ENCODE measurements at places on chromosomes 1 and 21.

DNA sequence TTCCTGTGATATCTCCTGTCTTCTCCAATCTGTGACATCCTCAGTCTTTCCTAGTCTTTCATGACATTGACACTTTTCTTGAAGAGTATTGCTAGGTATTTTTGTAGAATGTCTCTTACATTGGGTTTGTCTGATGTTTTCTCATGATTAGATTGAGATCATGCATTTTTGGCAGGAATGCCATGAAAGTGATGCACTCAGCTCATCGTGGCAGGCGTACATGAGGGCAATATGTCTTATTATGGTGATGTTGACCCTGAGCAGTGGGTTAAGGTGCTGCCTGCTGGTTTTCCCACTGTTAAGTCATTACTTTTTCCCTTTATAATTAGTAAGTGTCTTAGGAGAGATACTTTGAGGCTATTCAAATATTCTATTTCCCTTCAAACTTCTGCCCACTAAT is 80.2 kb upstream of the SSX2IP start:
- DNase-seq, result no peak

GRCh38 chr21:21730512-21730911 is 732.3 kb downstream of the NCAM2 start:
- DNase-seq, result peak; percentile 75

DNA sequence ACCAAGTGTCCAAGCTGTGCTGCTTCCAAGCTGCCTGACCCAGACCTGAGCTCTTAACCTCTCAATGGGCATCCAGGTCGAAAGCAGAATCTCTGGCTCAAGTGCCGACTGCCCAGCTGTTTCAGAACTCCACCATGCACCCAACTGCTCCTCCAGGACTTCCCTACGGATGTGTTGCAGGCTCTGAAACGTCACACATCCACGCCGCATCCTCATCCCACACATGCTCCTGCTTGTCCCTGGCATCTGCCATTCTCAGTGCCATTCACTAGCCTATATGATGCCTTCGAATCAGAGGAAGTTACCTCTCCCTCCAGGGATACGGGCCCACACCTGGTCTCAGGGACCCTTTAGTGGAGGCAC is 11.2 kb downstream of the PDZK1IP1 start:
- DNase-seq, result no peak

DNA sequence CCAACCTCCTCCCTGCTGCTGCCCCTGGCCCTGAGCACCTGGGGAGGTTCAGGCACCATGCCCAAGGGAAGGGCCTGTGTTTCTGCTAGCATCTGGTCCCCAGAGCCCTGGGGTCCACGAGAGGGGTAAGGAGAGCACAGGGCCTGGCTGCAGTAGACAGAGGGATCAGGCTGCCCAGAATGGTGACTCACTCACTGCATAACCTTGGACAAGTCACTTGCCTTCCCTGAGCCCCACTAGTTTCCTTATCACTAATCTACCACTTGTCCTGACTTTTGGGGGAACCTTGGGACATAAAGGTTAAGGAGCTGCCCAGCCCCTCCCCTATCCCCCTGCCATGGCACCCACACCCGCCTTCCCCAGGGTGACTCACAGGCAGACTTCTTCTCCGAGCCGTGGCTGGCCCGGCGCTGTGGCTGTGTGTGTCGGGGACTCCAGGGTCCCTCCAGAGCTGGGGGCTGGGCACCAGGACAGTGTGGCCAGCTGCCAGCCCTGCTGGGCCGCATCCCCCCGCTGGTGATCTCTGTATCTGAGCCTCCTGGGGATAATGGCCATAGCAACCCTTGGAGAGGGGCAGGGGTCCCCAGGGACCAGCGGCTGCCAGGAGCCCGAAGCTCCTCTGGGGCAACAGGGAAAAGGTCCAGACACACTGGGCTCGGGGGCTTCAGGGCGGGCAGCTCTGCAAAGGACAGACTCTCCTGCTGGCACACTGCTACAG is 4.0 kb downstream of the ARHGEF19 start:
- peak; percentile 39 for DNase-seq

DNA sequence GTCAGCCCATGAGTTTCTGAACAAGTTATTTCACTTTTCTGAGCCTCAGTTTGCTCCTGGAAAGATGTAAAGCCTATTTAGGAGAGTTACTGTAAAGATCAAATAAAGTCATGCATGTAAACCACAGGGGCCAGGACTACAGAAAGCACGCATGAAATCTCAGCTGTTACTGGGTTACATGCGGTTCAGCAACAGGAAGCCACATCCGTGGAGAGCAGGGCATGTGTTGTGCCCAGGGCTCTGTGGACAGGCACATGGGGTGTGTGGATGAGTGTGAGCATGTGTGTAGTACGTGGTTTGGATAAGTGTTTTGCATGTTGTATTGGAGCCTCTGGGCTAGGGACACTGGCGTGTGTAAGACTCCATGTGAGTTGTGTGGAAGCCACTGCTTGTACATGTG is 2.2 kb upstream of the EPHA2 start:
- no peak for DNase-seq

DNA sequence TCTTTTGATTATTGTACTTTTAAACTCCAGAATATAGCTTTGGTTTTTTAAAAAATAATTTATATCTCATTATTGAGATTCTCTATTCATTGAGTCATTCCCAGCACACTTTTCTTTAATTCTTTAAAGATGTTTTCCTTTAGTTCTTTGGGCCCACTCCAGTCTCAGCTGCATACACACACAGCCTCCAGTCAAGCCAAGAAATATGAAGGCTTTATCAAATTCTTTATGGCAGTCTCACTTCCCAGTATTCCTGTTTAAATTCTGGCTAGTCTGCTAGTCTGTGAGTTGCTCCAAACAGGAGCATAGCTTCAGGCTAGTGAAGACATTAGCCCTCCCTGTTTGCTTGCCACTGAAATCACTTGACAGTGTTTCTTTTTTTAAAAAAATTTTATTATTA is 61.2 kb downstream of the CRP start:
- peak; percentile 66 for DNase-seq

DNA sequence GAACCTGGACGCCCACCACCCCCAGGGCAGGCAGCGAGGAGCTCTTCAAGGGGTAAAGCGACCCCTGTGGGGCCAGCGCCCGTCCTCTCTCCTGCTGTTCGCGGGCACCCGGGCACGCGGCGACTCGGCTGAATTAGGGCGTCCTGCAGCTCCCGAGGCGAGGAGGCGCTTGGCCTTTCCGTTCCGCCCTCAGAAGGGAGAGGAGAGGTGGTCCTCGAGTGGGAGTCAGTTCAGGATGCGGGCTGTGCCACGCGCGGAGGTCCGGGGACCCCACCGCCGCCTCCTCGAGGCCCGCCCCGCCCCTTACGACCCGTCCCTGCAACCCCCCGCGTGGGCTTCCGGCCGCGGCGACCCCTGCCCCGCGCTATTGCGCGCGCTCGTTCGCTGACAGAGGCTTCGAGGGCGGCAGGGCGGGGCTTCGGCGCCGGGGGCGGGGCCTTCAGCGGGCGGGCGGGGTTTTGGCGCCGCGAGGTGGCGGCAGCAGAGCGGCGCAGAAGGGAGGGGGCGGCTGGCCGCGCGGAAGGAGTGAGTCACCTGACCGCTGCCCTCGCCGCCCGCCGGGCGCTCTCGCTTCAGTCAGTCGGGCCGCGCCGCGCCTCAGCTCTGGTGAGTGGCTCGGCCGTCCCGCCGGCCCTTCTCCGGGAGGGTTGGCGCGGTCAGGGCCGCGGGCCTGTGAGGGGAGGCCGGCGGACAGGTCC is at the start of gene BACH1:
Gene BACH1, plus strand, starts transcription at position 575 of the 698 bp plus-strand sequence. CDS start 22,359 bp downstream, outside the sequence.
- peak; percentile 86 for DNase-seq

GRCh38 chr1:180909462-180909976 is 3.2 kb upstream of the KIAA1614 start:
- no peak for DNase-seq

- peak; percentile 27 for DNase-seq
These were observed 53.6 kb downstream of the GLUL start for GRCh38 chr1:182337736-182338571.

DNA sequence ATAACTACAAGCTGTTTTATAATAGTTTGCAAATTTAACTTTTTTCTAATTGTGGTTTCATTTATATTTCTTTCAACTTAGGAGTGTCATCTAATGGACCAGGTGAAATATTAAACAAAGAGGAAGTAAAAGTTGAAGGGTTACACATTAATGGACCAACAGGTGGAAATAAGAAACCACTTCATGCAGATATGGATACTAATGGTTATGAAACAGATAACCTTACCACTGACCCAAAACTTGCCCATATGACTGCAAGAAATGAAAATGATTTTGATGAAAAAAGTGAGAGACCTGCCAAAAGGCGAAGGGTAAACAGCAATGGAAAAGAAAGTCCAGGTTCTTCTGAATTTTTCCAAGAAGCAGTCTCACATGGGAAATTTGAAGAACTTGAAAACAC is 59.7 kb downstream of the MIER1 start:
- DNase-seq, result no peak

DNA sequence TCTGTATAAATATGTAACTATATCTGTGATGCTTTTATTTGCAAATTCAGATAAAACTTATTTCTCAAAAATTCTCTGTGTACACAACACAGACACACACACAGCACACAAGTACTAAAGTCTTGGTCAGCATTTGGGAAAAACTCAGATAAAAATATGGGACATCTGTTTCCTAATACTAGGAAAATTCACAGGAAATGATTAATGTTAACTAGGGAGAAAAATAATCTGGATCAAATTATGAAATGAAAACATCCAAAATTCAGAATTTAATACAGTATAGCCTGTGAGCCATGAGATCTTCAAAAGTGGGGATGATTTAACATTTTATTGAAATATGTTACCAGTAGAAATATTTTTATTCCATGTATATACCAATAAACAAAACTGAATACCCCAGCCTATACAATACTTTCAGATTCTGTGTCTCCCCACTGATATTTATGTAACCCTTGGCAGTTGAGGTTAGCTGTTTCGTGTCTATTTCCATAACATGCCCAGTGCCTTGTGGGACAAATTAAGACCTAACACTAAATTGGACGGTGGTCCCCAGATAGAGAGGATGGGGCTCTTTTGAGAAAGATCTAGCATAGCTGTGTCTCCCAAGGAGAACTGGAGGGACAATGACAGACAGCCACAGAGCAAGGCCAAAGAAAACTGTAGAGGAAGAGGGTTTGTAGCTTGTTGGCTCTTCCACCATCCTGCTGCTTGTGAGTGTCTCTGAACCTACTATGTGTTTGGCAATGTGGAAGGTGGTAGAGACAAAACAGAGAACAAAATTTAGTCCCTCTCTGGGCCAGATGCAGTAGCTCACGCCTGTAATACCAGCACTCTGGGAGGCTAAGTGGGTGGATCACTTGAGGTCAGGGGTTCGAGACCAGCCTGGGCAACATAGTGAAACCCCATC is 47.2 kb downstream of the GNG12 start:
- peak; percentile 57 for DNase-seq

GRCh38 chr1:201460814-201461644 is 8.0 kb downstream of the PHLDA3 start:
- peak; percentile 99 for DNase-seq

DNA sequence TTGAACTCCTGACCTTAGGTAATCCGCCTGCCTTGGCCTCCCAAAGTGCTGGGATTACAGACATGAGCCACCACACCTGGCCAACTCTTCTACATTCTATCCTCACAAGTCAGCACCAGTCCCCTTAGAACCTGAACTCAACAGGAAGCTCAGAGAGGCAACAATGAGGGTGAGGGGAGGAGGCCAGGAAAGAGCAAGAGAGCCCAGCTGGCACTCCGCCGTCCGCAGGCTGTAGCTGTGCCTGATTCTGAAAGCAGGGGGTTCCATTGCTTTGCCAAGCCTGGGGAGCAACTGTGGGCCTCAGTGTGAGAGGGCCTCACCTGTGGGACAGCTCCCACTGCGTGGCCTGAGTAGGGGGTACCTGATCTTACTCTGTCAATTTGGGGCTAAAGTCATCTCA is 18.7 kb downstream of the STK40 start:
- DNase-seq, result no peak

DNA sequence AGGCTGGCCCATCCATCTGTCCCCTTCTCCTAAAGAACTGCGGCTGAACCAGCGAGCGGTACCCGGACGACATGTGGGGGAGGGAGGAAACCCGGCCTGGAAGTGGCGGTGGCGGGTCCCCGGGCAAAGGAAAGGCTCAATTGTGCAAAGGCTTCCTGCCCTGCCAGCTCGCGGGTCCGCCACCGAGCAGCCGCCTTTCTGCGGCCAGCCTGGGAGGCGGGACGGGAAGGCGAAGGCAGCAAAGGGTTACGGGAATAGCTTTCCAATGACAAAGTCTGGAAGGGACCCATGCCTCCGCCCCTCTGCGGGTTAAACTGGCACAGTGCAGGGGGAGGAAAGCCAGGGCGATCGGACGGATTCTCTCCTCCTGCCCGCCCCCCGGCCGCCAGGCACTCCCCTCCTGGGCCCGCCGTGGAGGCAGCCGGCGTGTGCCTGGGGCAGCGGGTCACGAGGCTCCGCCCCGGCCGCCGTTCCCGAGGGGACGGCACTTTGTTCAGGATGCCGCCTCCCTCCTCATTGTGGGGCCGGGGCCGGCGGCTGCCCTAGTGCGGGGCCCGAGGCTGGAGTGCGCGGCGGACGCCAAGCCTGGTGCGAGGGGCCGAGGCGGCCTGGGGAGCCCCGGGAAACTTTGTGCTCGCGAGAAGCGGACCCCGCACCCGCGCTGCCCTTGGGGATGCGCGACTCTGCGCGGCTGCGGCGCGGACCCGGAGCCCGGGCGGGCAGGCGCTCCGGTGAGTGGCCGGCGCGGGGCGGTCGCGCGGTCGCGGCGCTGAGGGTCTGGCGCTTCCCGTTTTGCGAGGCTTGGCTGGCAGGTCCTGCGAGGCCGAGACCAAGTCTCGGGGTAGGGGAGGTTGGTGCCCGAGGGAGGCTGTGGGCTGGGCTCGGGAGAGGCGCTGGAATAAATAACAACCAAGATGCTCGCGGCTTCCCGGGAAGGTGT is at the start of gene NAV1:
Gene NAV1, plus strand, starts transcription at position 516 of the 940 bp plus-strand sequence. CDS start 83,758 bp downstream, outside the sequence.
- DNase-seq, result peak; percentile 87

GRCh38 chr1:216614011-216614934 is 109.0 kb downstream of the ESRRG start:
- no peak for DNase-seq

- no peak for DNase-seq
These were observed 136.7 kb downstream of the ADSS2 start for GRCh38 chr1:244314921-244315559.

GRCh38 chr1:234779160-234779538 is 169.2 kb upstream of the IRF2BP2 start:
- DNase-seq, result no peak

- DNase-seq, result no peak
These were observed 106.0 kb downstream of the MRPS6 start for GRCh38 chr21:34179204-34179935.

DNA sequence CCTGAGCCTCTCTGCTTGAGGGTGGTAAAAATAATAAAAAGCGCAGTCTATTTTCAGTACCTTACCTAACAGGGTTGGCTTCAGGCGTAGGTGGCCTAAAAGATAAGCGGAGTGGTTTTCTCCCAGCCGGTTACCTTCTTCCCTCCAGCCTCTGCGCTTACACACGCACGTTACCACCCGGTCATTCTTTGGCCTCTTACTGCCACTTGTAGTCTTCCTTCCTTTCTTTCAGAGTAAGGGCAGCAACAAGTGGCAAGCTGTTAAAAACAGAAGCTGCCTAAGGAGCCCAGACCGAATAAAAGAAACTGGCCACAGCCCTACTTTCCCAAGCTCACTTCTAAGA is 35.4 kb downstream of the CLCA1 start:
- no peak for DNase-seq

- no peak for DNase-seq
These were observed 9.5 kb downstream of the CD5L start for GRCh38 chr1:157831968-157832626.

- no peak for DNase-seq
These were observed 158.9 kb downstream of the PCBP3 start for GRCh38 chr21:45802425-45802824.

All from fibroblast of mammary gland (primary cell).